Activated T-cell treated with anti-CD3 and anti-CD28 coated beads, Interleukin-2, amount 50 U/mL, for 72 hours (primary cell): ENCODE measurements at places on chromosomes 6 and 20. TPM values are rescaled to one million over a fixed set of nuclear protein-coding genes. Genes with fewer than 3 reads are reported as not detected.

The OXT gene
- total RNA-seq: 1.8 TPM

The OR14J1 gene
- total RNA-seq: not detected

The C6orf132 gene
- total RNA-seq: 0.26 TPM

The GSTA3 gene
- total RNA-seq: not detected

The FOXS1 gene
- not detected for total RNA-seq

The OR2H1 gene
- not detected for total RNA-seq

The SESN1 gene
- 25.7 TPM for total RNA-seq

The SALL4 gene
- not detected for total RNA-seq

The RUNX2 gene
- total RNA-seq: 39.3 TPM

The ZC2HC1B gene
- not detected for total RNA-seq

The MYBL2 gene
- total RNA-seq: 87.7 TPM

The SSTR4 gene
- total RNA-seq: not detected

The ID4 gene
- total RNA-seq: not detected

The NMBR gene
- not detected for total RNA-seq

The PTCHD4 gene
- total RNA-seq: not detected

The LCA5 gene
- 0.58 TPM for total RNA-seq

The DZANK1 gene
- 3.1 TPM for total RNA-seq

The KCNK16 gene
- not detected for total RNA-seq

The TINAG gene
- total RNA-seq: not detected

The HEBP2 gene
- 36.5 TPM for total RNA-seq
